ENCODE measurements at places on chromosomes 1 and 21.

DNA sequence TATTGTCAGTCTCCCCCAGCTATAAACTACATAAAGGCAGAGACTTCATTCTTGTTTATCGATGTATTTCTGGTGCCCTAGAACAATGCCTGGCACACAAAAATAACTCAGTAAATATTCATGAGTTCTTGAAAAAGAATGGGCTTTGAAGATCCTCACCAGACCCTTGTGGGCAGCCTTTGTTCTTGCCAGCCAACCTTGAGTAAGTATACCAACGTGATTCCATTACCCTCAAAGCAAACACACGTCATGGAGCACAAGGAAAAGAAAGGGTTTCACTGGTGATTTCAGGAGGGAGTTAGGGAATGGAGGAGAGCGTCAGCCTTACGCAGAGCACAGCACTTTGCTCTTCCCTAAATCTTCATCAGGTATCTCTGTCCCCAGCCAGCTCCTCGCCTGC is 29.4 kb downstream of the NMNAT2 start:
- DNase-seq: peak; percentile 61

DNA sequence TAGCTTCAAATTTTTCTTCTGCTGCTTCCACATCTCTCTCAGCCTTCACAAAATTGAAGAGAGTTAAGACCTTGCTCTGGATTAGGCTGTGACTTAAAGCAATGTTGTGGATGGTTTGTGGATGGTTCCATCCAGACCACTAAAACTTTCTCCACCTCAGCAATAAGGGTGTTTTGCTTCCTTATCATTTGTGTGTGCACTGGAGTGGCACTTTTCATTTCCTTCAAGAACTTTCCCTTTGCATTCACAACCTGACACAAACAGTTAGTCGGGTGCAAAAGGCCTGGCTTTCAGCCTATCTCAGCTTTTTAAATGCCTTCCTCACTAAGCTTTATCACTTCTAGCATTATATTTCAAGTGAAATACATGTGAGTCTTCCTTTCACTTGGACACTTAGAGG is 30.3 kb downstream of the DENND1B start:
- DNase-seq: no peak

- DNase-seq: no peak
Measured at GRCh38 chr1:7040969-7041695, 255.9 kb downstream of the CAMTA1 start.

- no peak for DNase-seq
Measured at GRCh38 chr1:210662291-210663050, 333.8 kb downstream of the HHAT start.

DNA sequence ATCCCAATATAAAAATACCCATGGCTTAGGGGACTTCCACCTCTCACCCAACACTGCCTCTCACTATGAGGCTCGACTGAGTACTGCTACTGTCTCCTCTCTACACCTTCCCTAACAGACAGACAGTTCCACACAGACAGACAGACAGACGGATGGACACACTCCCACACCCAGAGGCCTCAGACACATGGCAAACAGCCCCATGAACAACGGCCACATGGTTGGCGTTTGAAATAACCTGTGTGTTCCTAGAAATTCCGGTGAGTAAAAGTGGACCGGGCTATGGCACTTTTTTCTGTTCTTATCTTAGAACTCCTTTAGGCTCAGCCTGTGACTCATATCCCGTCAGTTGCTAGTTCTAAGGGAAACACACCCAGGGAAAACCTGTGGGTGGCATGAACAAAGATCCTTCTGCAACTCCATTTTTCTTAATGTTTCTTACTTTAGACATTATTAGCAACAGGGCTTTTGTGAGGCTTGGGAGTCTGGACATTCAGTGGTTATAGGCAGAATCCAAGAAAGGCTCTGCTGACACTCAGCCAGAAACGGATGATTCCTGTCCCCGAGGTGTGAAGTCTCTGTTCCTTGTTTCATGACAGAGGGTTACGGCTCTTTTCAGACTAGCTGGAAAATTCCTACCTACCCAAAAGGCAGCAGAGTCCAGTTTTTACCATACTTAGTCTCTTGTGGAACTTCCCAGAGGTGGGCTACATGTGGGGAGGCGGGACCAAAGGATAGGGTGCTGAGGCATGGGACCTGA is 90.5 kb upstream of the TLR5 start:
- DNase-seq: peak; percentile 27

- DNase-seq: peak; percentile 97
Measured at GRCh38 chr1:113226148-113226547, 153.2 kb downstream of the LRIG2 start.

GRCh38 chr1:45884700-45885099 is 81.3 kb downstream of the MAST2 start:
- no peak for DNase-seq
